ENCODE measurements at places on chromosomes 2 and 18.
A peak's percentile ranks its signal among the peaks of the same experiment; 100 is the strongest.

GRCh38 chr18:40013001-40013609 is 1941.9 kb upstream of the PIK3C3 start:
- no peak for DNase-seq

GRCh38 chr2:180690611-180691010 is 289.8 kb upstream of the UBE2E3 start:
- DNase-seq = no peak

DNA sequence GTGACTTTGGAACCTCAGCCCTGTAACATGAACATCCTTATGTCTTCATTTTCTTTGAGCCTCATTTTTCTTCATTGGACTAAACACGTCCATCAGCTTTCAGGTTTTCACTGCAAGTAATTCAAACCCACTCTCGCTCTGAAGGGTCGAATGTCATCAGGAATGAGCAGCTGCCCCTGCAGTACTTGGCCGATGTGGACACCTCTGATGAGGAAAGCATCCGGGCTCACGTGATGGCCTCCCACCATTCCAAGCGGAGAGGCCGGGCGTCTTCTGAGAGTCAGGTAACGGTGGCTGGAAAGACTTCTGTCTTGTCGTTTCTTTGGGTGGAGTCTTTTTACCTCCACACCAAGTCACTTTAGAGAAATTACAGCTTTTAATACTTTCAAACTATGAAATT is 39.1 kb upstream of the PRLH start:
- no peak for DNase-seq

- no peak for DNase-seq
Observed at GRCh38 chr18:73509460-73509859, 638.2 kb downstream of the FBXO15 start.

GRCh38 chr2:213545481-213545880 is 261.2 kb downstream of the SPAG16 start:
- DNase-seq = no peak

- DNase-seq = no peak
Observed at GRCh38 chr2:59191781-59192180, 950.7 kb upstream of the FANCL start.

- peak; percentile 9 for DNase-seq
Observed at GRCh38 chr18:76405280-76405679, 89.8 kb downstream of the ZNF516 start.

DNA sequence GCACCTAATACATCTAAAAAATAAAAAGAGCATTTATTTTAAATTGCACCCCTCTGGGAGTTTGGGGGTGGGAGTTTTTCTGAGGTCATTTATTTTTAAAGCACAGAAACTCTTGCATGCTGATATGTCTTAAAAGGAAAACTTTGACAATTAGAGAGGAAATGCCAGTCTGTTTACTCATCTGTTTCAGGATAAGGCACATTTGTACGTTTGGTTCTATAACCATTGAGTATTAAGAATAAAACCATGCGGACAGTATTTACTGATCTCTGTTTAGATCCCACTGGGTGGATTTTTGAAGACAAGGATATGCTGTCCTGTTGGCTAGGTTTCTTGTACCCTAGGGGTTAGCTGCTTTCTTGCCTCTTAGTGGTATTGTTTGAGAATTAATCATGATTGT is 122.9 kb downstream of the TANC1 start:
- DNase-seq = no peak

DNA sequence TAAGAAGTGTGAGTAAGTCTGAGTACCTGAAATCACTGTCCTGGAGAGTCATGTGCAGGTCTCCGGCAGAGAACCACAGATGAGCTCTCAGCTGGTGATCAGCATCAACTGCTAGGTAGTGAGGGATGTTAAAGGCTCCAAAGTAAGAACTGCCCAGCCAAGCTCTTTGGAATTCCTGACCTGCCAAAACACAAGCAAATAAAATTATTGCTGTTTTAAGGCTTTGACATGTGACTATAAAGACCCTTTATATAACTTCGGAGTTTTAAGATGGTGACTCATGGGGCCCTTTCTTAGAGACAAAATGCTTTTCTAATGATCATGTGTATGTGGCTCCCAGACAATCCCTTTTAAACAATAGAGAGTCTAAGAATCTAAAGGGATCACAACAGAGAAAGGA is 855.7 kb downstream of the TRIB2 start:
- no peak for DNase-seq

DNA sequence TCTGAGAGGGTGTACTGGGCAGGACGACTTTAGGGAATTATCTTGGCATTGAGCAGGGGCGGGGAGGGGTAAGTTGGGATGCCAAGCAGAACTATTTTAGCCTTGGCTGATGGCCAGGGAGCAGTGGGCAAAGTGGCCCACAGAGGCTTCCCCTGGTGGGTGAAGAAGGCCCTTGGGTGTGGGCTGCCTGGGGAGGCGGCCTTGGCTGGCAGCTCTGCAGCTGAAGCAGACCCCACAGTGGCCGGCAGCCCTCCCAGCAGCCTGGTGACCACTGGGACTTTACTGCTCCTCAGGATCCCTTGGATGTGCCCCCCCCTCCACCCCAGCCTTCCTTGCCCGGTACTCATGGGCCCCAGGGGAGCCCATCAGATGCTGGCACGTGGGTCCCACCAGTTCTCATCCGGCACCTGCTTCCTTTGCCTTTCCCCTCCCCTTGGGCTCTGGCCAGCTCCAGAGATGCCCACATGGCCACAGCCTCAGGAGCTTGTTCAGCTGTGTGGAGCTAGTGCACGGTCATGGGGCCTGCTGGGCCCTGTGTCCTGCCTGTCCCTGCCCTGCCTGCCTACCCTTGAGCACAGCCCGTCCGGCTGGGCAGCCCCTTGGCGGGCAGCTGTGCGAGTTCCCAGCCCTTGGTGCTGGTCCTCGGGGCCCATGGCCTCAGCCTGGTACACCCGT is 122.1 kb upstream of the HS6ST1 start:
- peak; percentile 39 for DNase-seq

- no peak for DNase-seq
Observed at GRCh38 chr2:215921895-215922294, 91.5 kb downstream of the MREG start.

DNA sequence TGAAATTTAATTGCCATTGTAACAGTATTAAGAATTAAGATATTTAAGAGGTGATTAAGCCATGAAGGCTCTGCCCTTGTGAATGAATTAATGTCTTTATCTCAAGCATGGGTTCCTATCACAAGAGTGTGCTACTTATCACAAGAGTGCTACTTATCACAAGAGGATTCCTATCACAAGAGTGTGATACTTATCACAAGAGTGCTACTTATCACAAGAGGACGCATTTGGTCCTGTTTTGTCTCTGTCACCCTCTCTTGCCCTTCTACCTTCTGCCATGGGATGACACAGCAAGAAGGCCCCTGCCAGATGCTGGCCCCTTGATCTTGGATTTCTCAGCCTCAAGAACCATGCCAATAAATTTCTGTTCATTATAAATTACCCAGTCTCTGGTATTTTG is 13.2 kb upstream of the COL5A2 start:
- DNase-seq = no peak

DNA sequence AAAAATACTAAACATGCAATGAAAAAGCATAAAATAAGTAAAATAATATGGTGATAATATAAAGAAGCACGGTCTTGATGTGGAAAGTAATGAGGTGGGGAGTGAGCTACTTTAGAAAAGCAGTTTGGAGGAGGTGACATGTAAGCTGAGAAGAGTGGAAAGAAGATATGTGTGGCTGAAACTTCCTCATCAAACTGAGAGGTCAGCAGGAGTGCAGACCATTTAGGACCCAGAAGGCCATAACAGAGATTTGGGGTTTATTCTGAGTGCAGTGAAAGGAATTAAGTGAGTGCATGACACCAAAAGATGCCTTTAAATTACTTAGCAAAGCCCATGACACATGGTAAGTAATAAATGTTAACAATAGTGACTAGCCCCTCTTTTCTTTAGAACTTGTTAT is 24.4 kb upstream of the TMEM182 start:
- DNase-seq = no peak

DNA sequence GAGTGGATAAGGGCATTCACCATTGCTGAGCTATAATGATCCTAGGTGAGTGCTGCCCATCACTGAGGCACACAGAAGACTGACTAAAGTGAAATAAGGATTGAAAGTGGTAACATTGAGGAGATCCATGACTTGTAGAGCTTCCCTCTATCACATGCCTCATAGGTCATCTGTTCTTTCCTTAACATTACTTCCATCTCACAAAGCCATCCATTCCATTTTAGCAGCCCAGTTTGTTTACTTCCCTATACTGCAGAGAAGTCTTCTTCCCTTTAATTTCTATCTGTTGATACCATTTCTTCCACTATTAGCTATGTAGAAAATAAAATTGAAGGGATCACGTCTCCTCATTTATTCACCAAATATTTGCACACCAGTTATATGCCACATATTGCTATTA is 32.1 kb downstream of the ME2 start:
- no peak for DNase-seq

DNA sequence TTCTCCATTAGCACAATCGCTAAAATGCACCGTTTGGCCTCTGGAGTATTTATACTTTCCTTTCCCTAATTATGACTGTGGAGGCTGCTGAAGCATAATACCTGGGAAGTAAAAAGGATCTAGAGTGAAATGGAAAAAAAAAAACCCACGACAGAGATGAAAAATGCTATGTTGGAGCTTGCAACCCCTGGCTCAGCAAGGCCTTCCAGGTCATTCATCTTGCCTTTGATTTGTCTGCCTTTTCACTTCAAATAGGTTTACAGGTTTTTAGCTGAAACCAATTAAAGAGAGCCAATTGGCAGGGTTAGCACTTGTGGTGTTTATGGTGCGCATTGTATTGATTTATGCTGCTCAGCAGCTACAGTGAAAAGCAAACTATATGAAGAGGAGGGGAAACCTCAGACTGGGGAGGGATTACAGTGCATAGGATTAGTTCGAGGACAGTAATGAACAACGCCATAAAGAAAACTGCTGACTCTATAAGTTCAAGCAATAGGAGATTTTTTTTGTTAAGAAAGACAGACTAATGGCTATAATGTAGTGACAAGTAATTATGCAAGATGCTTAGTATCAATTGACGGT is 347.9 kb downstream of the MEIS1 start:
- DNase-seq = no peak

DNA sequence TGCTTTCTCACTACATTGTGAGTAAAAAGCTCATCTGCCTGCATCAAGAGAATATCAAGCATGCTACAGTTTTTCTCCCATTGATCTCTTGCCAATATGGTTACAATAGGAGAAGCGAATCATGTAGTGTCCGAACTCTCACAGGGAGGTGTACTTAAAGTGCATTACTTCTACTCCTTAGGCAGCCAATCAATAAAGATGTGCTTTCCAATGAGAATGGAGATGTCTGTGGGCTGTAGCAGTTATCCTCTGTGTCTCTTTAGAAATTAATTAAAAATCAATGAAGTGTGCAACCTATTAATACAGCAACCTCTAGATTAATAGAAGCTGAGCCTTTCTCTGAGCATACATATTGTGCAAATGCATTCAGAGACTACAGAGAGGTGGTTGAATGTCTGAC is 883.7 kb downstream of the CPS1 start:
- no peak for DNase-seq

GRCh38 chr18:40878371-40878770 is 1076.7 kb upstream of the PIK3C3 start:
- no peak for DNase-seq

DNA sequence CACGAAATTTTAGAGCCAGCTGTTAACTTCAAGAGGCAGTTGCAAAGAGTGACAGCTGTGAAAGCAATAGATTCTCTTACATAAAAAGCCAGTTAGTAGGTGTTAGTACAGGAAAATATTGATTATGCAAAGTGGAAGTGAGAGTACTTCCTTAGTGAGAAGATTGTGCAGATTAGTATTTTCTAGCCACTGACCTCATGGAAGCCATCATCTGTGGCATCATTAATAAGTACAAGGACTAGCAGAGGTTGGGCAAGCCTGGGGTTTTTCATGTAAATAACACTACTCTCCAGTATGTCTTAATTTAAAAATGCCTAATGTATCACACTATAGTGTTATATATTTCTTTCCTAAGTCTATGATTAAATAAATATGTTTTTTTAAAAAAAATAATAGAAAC is 166.2 kb upstream of the DTNA start:
- no peak for DNase-seq

- DNase-seq = no peak
Observed at GRCh38 chr18:49743117-49743567, 70.2 kb downstream of the ACAA2 start.

- DNase-seq = no peak
Observed at GRCh38 chr2:169222665-169223064, 139.7 kb downstream of the LRP2 start.

GRCh38 chr18:23179416-23179815 is 44.1 kb downstream of the CABLES1 start:
- DNase-seq = no peak
